Thyroid gland (tissue), 4 donors: ENCODE measurements at places on chromosomes 4 and X. TPM values are rescaled to one million over a fixed set of nuclear protein-coding genes. Genes with fewer than 3 reads are reported as not detected.

DNA sequence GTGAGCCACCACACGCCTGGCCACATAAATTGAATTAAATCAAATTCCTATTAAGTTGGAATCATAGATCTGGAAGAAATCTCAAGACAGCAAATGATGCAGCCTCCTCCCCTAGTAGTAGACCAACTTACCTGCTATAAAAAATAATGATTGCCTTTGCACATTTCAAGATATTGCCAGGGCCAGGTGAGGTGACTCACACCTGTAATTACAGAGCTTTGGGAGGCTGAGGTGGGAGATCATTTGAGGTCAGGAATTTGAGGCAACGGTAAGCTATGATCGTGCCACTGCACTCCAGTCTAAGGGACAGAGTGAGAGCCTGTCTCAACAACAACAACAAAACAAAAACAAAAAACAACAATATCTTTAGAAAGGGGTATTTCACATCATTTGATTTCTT is 17.0 kb upstream of the WWC2 start:
- H3K27ac ChIP-seq: no peak overlapping the region
- no peaks in the 10 kb centered on the region for H3K36me3 ChIP-seq
- no peaks in the 10 kb centered on the region for H3K4me1 ChIP-seq
- H3K27me3 ChIP-seq: no peaks in the 10 kb centered on the region

DNA sequence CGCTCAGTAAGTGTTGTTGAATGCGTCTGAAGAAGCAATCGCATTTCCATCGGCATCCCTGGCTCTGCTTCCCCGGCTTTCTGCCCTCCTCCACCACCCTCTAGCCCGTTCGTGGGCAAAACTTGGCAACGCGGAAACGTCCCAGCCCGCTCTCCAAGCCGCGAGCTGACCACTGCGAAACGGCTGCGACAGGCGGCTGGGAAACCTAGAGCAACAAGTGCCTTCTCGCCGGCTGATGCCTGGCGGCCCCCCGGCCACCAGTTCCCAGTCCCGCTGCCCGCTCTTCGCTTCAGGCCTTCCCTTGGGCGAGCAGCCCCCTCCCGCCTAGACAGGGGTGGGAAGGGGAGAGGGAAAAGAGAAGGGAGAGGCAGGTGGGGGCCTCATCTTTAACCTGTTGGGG is 837 bp downstream of the CITED1 start:
- peaks cover 27% of the 10 kb centered on the region for H3K4me1 ChIP-seq
- no peak overlapping the region for H3K27ac ChIP-seq
- peak; percentile 49 for DNase-seq
- no peaks in the 10 kb centered on the region for H3K36me3 ChIP-seq
- H3K4me3 ChIP-seq: peak overlapping the region; percentile 42

- no peaks in the 10 kb centered on the region for H3K27me3 ChIP-seq
- no peaks in the 10 kb centered on the region for H3K4me1 ChIP-seq
- H3K27ac ChIP-seq: no peak overlapping the region
- no peak for DNase-seq
- no peaks in the 10 kb centered on the region for H3K36me3 ChIP-seq
- no peak overlapping the region for H3K4me3 ChIP-seq
These were observed 356.8 kb downstream of the BMPR1B start for GRCh38 chr4:95114521-95114920.

DNA sequence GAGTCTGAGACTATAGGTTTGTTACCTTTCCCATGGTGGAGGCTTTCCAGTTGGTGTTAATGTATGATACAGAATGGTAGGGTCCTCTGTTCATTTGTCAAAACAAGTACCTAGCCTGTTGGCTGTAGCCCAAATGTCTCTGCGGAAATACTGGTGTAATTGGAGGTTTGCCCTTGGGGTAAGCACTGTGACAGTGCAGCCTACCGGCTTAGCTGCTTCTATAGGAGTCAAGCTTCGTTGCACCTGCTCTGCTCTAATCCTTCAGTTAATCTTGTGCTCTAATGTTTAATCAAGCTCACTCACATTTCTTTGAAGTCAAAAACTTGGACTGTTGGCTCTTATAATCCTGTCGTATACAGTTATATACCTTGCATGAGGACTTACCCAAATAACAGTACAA is 203.4 kb downstream of the CCNG2 start:
- peak; percentile 48 for DNase-seq
- H3K27ac ChIP-seq: no peak overlapping the region
- no peaks in the 10 kb centered on the region for H3K36me3 ChIP-seq
- no peaks in the 10 kb centered on the region for H3K27me3 ChIP-seq
- H3K4me3 ChIP-seq: no peak overlapping the region

DNA sequence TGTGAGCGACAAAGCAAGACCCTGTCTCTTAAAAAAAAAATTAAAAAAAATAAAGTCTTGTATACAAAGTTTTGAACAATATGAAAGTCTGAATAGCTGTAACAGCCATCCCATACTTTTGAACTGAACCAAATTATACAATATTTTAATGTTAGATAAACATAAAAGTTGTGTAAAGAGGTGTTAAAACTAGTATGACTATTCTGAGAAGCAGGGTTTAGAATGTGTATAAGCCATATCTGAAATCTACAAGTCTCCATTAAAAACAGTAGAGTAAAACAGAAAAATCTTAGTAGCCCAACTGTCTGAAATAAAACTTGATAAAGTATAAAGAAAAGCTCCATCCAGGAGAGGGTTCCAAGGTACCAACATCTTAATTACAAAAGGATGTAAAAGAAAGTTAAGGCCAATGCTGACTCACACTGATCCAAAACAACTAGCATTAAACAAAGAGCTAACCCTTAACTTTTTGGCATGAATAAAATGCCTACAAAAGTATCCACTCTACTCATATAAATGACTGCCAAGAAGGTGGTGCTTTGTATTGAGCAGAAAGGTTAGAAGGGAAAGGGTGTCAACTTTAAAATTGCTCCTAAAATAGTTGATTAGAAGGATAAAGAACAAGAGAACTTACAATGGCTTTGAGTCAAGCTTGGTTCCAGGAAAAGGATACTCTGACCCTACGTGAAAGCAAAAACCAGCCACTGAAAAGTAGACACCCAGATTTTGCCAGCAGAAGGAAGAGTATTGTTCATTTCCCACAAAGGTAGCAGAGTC is 18.5 kb downstream of the CNOT6L start:
- peaks cover 26% of the 10 kb centered on the region for H3K4me1 ChIP-seq
- no peaks in the 10 kb centered on the region for H3K27me3 ChIP-seq
- H3K4me3 ChIP-seq: no peak overlapping the region
- DNase-seq: no peak
- no peaks in the 10 kb centered on the region for H3K36me3 ChIP-seq
- H3K27ac ChIP-seq: peak overlapping the region; percentile 71

DNA sequence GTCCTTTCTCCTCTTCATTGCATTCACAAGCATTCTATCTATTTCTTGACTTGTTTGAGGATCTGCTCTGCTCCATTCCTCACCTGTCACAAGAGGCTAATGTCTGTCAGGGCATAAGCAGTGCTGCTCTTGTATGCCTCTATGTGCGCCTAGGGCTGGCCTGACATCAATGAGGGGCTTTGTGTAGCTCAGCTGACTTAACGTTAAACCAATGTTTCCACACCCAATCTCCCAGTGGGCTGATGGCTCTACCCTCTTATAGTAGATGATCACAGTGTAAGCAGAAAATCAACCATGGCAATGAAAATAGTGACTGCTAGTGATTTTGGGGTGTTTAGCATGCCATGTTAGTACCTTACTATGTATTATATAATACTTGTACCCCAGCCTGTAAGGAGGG is 139.0 kb downstream of the UNC5C start:
- no peak overlapping the region for H3K27ac ChIP-seq
- no peaks in the 10 kb centered on the region for H3K27me3 ChIP-seq
- no peak for DNase-seq
- no peaks in the 10 kb centered on the region for H3K36me3 ChIP-seq
- H3K4me3 ChIP-seq: no peak overlapping the region
- peaks cover 3% of the 10 kb centered on the region for H3K4me1 ChIP-seq

Gene IL2
- not detected for total RNA-seq

Gene SULT1E1
- not detected for total RNA-seq
